GM23248 (cell line): ENCODE measurements at places on chromosomes 12 and 14.

GRCh38 chr14:65156568-65157366, 54.5 kb upstream of the MAX start:
- peak; percentile 86 for DNase-seq

GRCh38 chr12:19507823-19508222, 68.5 kb downstream of the AEBP2 start:
- DNase-seq = peak; percentile 61

GRCh38 chr12:5188472-5188871, 144.8 kb downstream of the KCNA5 start:
- no peak for DNase-seq

DNA sequence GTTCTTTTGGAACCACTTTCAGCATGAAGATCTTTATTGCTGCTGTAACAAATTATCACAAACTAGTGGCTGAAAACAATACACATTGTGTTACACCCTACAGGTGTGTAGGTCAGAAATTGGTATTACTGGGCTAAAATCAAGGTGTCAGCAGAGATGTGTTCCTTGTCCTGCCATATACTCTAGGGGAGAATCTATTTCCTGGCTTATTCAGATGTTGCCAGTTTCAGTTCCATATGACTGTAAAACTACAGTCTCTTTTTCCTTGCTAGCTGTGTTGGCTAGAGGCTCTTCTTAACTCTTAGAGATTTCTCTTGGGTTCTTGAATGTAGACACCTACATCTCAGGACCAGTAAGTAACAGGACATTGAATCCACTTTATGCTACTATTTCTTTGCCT, 215.6 kb upstream of the PPFIA2 start:
- no peak for DNase-seq

DNA sequence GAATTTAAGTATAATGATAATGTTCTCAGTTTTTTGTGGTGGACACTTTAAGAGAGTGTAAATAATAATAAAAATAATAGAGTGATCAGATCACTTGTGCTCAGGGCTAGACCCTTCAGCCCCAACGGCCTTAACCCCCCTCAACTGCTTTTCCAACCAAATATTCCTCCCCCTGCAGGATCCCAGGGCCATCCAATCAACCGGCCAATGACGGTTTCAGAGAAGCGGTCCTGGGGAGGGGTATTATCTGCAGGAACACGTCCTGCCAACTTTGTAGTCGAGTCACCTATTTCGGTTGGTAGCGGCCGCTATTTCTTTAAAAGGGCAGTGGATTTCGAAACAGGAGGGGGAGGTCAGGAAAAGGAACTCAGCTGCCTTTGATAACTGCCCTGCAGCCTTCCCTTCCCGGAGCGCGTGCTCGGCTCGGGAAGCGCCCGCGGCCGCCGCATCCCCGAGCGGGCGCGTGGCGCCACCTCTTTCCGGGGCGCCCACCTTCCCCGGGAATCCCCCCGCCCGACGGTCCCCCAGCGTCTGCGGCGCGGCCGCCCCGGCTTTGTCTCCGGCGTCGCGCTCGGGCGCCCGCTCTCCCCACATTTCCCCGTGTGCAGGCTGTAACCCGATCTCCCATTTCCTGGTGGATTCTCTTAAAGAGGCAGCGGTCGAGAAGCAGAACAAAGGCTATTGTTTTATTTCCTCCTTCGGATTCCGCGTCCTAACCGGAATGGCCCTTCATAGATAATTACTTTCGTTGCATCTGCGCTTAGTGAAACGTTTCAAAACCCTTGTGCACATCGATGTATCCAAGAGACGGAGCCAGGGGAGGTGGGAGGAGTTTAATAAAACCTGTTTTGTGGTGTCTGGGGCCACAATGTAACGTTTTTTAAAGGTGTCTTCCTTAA, 711 bp upstream of the ETV6 start:
- peak; percentile 95 for DNase-seq

DNA sequence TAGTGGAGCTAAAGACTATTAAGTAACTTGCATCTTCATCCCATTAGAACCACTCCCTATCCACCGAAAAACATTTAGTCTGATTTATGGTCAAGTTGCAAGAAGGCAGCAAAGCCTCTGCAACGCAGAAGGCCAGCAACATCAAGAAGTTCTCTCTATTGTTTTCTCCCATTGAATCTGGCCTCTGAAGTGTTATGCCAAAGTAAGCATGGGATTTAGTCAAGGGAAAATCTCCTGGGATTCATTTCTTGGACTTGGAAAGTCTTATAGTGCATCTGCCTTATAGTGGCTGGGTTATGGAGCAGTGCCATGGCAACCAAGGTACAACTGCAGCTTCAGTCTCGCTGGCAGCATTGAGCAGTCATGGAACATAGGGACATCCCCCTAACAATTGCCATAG, 87.7 kb upstream of the KRR1 start:
- no peak for DNase-seq

DNA sequence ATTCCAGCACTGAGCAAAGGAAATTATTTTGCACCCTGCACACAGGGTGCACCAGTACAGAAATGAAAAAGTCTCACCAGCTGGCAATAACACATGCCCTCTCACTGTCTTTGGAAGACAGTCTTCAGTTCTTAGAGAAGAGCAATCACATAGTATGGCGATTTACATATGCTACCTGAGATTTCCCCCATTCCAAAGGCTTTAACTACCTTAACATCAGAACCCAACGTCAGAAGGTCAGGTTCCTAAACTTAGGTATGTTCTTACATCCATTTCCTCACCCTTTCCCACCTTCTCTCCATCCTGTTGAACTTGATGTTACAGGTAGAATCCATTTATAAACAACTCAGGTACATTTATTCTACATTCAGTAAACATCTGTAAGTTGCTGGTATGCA, 167.8 kb downstream of the PAWR start:
- no peak for DNase-seq

DNA sequence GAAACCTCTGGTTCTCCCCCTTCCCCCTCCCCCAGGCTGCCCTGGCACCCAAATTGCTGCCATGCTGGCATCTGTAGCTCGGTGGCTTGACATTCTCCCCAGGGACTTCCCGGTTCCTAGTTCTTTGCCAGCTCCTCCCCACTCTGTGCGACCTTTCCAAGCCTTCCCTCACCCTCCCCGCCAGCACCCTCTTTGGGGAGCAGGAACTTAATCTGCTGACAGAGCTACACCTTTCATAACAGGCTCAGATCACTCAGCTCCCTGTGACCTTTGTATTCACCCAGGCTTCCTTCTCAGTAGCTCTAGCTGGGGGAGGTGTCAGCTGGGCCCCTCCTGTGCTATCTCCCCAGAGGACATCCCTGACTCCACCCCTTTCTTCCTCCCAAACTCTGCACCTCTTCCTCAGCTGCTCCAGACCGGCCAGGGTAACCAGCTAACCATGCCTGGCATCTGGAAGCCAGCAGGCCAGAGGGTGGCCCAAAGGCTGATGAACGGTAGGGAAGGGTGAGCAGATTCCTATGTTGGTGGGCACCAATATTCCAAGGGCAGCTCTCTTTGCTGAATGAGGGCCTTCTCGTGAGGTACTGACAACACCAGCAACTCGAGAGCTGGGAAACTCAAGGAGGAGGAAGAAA, 1.8 kb upstream of the COX14 start:
- no peak for DNase-seq

GRCh38 chr14:64696355-64696857, 7.8 kb upstream of the PLEKHG3 start:
- DNase-seq = no peak

GRCh38 chr14:105084741-105085571, 19.7 kb upstream of the GPR132 start:
- DNase-seq = no peak

DNA sequence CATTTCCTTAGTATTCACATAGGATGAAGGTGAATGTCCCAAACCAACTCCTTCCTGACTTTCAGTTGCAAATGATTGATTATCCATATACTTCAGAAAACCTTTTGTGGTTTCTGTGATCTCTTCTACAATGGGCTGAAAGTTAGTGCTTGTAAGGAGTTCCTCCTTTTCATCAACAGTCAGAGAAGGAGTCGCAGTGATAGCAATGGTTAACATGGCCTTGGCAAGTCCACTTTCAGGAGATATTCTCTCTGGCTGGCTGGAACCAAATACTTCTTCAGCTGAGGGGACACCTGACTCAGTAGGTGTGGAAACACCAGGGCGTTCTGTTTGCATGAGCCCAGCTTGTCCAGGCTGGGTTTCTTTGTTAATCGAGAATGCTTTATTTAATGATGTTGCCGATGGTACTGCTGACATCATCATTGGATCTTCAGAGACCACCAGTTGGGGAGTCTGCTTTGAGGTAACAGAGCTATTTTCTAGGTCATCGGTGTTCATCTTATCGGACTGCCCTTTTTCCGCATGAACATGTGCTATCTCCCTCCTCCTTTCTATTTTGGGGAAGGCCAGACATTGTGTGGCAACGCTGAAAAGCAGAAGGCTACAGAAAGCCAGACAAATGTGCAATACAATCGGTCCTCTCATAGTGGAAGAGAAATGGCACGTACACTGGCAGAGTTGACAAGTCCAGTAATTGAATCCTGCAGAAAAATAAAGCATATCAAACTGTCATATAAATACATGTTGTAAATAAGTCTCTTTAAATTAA, 13.1 kb downstream of the ARMH4 start:
- DNase-seq = no peak

- peak; percentile 93 for DNase-seq
These were observed 126.9 kb downstream of the DUSP6 start for GRCh38 chr12:89225401-89225800.

DNA sequence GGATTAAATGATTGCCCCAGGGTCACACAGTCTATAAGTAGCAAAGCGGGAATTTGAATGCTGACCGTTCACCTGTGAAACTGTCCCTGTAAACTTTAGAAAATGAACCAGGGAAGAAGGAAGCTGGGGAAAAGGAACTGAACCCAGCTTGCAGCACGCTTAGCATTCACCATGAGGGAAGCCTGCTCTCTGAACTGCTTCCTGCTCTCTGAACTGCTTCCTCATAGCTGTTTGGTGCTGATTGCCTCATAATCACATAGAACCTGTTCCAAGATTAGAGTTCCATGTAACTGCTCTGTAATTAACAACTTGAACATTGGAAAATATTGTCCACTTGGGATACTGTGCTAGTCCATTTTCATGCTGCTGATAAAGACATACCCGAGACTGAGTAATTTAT, 1504.8 kb upstream of the TMEM132C start:
- DNase-seq = no peak

DNA sequence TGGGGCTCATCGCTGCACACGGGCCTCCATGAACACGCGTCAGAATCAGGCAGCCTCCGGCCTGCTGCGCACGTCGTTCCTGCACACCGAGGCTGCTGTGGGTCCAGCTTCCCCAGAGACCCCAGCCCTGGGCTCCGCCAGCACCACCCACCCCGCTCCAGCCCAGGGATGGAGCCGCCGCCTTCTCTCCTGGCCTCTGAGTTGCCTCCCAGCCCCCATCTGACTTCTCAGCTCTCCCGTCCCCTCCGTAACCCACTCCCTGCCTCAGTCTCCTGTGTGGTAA, 253.9 kb upstream of the SFSWAP start:
- DNase-seq = no peak

DNA sequence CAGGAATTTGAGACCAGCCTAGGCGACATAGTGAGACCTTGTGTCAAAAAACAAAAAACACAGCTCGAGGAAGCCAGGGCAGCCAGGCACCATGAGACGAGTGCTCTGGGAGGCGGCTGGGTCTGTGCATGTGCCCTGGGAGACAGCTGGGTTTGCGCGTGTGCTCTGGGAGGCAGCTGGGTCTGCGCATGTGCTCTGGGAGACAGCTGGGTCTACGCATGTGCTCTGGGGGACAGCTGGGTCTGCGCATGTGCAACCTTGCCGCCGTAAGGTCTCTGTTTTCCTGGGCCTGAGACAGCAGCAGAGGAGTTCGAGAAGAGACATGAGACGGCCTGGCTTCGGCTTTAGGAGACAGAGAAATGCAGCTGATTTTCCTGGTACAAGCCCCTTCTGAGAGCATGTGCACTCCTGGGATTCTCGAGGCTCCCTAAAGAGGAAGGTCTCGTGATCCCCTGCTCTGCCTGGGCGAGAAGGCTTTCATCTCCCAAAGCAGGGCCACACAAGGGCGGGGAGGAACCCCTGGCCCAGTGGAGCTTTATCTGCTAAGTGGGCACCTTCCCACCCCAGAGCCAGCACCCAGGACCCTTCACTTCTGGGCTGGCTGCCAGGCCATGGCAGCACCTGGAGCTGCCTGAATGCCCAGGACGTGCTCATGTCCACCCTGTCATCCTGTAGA, 3.5 kb upstream of the BDKRB1 start:
- peak; percentile 57 for DNase-seq

DNA sequence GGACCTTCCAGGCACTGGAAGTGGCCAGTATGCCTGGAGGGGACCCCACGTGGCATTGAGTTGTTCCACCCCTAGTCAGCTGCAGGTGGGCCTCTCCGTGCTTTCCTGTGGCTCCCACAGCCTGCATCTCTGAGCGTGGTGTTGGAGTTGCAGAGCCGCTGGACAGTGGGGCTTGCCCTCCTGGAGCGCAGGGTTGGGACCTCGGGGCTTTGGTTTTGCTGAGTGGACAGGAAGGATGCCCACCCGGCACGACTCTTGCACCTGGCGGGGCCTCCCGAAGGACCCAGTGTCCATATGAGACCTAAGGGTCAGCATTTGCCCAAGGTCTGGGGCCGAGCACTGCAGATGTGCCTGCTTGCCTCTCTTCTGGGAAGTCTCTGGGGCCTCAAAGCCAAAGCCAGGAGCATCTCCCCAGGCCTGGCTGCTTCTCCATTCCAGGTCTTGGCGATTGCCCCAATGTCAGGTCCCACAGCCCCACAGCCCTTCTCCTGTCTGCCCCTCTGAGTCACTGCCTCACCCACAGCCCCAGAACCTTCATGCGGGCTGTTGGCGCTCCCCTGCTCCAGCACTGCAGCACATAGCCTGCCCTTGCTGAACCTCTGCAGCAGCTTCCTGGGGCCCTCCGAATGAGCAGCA, 1.5 kb downstream of the PACS2 start:
- peak; percentile 28 for DNase-seq

- DNase-seq = no peak
These were observed 41.1 kb downstream of the CEP83 start for GRCh38 chr12:94418517-94418916.

DNA sequence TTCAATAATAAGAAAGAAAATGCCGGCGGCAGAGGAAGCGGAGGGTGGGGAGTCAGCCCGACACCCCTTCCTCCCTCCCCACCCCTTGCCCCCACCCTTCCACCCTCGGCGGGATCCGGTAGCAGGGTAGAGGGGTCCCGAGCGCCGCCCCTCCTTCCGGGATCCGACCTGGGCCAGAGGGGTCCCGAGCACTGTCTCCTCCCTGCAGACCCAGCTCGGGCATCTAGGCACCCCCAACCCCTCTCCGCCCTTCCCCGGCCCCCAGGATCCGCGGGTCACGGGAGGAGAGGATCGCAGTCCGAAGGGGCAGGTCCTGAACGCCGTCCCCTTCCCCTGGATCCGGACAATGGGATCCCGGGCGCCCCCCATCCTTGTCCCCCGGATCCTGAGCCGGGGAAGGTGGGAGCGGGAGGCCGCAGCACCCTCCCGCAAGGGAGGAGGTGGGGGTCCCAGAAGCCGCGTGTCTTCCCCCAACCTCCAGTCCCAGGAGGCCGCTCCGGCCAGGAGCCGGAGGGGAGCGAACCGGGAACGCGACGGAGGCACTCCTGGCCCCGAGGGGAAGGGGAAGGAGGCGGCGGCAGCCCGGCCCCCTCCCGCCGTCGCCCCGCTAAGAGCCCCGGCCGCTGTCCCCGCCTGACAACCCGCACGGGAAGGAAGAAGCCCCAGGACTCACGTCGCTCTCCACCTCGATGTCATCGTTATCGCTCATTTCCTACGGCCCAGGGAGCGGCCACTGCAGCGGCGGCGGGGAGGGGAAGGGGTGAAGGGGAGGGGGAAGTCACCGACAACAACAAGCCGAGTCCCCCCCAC, 481 bp downstream of the MAX start:
- peak; percentile 41 for DNase-seq
